CD4-positive, alpha-beta memory T cell (primary cell): ENCODE measurements at places on chromosomes 7 and 10.

DNA sequence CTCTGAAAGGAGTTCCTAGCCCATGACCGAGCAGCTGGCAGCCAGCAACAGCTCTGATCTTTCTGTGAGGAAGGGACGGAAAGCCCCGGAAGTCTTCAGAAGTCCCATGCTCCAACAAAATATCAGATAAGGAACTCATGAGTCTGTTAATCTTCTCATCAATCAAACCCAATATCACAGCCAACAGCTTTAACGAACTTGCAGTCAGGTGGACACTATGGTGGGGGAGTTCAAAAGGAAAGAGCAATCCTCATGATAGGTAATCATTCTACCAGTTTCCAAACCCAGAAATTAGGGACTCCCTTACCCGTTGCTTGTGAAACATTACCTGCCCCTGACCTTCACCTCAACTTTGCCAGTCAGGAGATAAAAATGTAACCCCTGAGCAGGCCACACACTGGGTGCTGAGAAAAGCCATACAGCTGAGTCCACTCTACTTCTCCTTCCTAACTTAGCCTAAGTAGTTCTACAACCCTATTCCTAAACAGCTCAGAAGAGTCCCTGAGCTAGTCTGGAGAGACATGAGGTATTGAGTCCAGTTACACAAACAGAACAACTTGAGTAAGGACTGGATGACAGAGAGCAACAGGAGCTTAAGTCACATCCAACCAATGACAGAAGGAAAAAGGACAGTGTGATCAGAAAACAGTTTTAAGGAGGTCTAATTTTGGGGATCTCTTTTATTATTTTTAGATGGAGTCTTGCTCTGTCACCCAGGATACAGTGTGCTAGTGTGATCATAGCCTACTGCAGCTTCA lies 2.2 kb downstream of the NDST2 start:
- DNase-seq: no peak

DNA sequence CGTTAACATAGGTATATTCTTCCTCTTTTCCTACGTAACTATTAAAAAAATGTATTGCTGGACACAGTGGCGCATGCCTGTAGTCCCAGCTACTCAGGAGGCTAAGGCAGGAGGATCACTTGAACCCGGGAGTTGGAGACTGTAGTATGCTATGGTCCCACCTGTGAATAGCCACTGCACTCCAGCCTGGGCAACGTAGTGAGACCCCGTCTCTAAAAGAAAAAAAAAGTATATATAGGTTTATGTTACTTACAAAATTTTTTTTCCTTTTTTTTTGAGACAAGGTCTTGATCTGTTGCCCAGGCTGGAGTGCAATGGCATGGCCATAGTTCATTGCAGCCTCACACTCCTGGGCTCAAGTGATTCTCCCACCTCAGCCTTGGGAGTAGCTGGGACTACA lies 5.6 kb downstream of the NUB1 start:
- DNase-seq: no peak

DNA sequence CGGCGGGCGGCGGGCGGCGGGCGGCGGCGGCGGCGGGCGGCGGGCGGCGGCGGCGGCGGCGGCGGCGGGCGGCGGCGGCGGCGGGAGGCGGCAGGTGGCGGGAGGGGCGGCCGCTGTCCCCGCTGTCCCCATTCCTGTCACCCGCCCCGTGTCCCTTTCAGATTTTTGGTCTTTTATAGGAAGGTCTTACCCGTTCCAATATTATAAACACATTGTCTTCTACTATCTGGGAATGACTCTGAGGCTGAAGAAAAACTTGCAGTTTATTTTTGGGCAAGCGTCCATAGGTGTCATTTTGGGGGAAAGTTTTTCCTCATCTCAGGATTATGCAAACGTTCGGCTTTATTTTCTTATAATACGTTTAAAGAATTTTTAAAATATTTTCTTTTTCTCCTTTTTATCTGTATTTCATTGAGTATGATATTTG lies 578 bp downstream of the ZNF713 start:
- peak; percentile 8 for DNase-seq

- no peak for DNase-seq
Observed at GRCh38 chr10:33204031-33204430, 130.4 kb downstream of the NRP1 start.

DNA sequence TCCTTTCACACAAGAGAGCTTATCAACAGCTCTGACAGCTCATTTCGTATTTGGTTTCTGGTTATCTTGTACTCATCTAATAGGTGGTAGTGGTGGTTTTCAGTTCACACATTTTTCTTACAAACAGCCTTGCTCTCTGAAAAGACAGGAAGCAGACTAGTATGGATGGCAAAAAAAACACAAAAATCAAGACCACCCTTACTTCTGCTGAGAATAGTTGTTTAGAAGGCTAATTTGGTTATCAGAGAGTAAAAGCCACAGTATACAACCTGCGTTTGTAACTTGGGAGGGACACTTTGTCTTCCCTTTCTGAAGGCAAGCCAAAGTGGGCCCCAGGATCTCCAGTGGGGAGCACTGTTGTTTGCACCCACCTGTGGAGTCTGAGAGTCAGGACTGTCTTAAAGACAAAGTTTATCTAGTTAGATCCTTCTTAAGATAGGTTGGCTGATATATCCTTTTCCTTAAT lies 68.0 kb downstream of the PIP4K2A start:
- peak; percentile 69 for DNase-seq

- DNase-seq: no peak
Observed at GRCh38 chr7:115864082-115864481, 166.5 kb downstream of the TFEC start.

- DNase-seq: no peak
Observed at GRCh38 chr10:127943336-127943910, 36.5 kb downstream of the PTPRE start.

DNA sequence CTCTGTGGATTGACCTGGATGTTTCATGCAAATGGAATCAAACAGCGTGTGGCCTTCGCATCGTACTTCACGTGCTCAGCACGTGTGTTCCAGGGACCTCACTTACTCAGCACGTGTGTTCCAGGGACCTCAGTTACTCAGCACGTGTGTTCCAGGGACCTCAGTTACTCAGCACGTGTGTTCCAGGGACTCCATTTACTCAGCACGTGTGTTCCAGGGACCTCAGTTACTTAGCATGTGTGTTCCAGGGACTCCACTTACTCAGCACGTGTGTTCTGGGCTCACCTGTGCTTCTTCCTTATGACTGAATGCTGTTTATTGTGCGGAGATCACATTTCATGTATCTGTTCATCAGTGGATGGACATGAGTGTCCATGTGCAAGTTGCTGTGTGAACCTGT lies 22.0 kb downstream of the INPP5A start:
- no peak for DNase-seq

DNA sequence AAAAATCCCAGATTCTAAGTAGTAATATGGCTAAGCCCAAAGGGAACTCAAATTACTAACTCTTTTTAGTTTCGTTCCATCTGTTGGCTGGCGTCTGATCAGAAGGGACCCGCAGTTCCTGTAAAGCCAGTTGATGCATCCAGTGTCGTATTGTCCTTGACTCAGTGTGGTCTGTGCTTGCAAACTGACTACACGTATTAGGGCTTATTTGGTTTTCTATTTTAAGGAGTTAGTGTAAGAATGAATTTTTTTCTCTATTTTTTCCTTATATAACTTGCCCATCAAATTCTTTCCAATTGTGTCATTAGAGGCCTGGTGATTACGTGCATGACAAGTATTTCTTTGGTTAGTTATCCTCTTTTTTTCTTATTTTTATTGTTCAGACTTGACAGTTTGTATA lies 9.7 kb downstream of the ABCA13 start:
- no peak for DNase-seq

GRCh38 chr10:20040012-20040411 lies 223.8 kb downstream of the PLXDC2 start:
- no peak for DNase-seq

DNA sequence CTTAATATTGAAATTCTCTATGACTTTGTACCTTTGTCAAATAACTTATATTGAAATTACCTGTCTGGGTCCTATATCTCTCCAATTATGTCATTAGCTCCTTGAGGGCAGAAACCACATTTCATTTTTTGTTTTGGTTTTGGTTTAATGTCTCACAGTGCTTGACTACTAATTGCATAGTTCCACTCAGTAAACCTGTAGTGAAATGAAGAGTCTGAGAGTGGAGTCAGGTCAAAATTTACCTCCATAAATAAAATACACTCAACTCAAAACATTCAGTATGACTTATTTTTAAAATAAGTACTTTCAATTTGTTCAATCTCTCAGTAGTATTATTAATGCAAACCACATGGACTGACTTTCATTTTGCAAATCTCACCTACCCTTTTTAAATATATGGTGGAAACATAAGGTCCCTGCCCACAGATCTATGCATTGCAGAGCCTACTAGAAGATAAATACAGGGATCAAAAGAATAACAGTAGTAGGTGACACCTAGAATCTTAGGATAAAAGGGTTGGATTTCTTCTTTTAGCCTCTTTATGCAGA lies 32.5 kb downstream of the PDE1C start:
- no peak for DNase-seq

- peak; percentile 32 for DNase-seq
Observed at GRCh38 chr10:89367529-89367928, 10.3 kb upstream of the IFIT1B start.

GRCh38 chr10:119362122-119362521 lies 154.8 kb downstream of the GRK5 start:
- no peak for DNase-seq

- no peak for DNase-seq
Observed at GRCh38 chr10:132855889-132856288, 69.9 kb upstream of the NKX6-2 start.

GRCh38 chr7:154427533-154427932 lies 375.3 kb downstream of the DPP6 start:
- DNase-seq: no peak

GRCh38 chr7:151245360-151246101 lies 3.0 kb downstream of the SMARCD3 start:
- peak; percentile 64 for DNase-seq

DNA sequence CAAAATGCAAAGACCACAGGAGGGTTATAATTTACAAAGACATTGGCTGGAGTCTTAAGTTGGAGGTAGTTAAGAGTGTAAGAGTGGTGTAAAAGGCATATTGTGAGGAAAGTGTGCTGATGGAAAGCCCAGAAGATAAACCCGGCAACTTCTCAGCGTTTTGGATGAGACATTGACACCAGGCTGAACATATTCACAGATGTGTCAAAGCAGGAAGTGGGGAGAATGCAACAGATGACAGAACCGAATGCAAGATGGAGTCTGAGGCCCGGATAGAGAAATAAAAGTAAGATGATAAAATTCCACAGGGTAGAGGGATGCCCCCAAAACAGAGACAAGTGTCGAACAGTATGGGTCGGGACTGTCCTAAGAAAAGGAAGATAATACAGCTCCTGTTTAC lies 230.4 kb upstream of the TMEM72 start:
- DNase-seq: no peak

DNA sequence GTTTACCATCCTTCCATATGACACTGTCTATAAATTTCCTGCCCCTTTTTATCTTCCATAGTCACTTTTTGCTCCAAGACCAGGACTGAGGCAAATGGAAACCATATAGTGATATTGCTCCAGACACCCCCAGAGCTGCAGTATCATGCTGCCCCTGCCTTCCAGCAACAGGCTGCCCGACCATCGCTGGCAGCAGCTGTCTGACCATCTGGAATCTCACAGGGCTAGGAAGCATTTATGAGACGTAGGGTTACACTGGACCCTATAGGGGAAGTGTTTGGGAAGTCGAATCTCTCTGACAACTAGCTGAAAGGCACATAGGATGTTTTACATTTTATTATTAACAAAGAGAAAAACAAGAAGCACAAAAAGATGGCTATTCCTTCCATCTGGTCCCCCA lies 19.4 kb downstream of the ENO4 start:
- no peak for DNase-seq

- no peak for DNase-seq
Observed at GRCh38 chr7:86600506-86601290, 43.0 kb upstream of the GRM3 start.

- DNase-seq: no peak
Observed at GRCh38 chr7:74183653-74184450, 9.7 kb downstream of the EIF4H start.

DNA sequence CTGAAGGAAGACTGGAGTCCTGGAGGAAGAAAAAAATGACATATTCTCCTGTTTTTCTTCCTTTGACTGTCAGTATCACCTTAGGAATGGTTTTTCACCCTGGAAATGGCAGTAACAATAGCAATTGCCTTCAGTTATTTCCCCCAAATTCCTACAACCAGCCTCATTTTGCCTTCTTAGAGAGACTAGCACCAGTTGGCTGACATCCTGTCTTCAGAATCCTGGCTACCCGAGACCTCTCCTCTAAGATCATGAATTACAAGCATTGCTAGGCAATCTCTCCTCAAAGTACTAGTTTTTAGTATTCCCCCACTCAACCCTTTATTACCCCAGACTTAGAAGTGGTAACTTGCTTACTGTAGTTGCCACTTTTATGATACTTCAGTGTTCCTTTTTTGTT lies 53.4 kb downstream of the TAS2R16 start:
- no peak for DNase-seq

DNA sequence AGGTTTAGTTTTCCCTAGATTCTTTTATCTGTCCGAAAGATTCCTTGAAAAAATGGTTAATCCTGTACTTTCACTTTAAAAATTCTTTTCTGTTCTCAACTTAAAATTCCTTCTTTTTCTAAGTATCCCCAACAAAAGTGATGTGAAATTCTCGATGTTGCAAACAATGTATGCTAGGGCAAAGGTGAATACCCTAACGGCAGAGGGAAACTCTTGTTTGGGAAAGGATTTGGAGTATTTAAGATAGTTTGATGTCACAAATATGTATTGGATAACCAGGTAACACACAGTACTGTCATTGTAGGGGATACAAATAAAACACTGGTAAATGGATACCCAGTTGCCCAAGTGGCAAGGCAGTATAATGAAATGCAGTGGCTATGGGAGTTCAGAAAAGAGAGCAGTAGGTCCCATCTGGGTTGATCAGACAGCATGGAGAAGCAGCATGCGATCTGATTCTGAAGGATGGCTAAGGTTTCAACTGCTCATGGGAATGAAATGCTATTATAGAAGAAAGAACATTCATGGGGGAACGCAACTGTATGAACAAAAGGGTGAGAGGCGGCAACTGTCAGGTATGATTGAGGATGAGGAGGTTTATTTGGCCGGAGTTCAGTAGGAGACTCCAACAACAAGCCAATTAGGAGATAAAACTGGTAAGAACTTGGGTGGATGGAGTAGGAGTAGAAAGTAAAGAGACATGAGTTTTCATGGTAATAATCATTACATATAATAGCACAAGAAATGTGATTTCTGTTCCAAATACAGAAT lies 3.2 kb upstream of the EPC1 start:
- DNase-seq: no peak
